ENCODE measurements at places on chromosomes 3 and 15.
A peak's percentile ranks its signal among the peaks of the same experiment; 100 is the strongest.

- DNase-seq: peak; percentile 37
Observed at GRCh38 chr3:194396859-194397756, 2.0 kb downstream of the GP5 start.

GRCh38 chr15:82950295-82950694, 2.2 kb downstream of the HOMER2 start:
- no peak for DNase-seq

GRCh38 chr3:35707904-35708303, 68.6 kb downstream of the ARPP21 start:
- no peak for DNase-seq

DNA sequence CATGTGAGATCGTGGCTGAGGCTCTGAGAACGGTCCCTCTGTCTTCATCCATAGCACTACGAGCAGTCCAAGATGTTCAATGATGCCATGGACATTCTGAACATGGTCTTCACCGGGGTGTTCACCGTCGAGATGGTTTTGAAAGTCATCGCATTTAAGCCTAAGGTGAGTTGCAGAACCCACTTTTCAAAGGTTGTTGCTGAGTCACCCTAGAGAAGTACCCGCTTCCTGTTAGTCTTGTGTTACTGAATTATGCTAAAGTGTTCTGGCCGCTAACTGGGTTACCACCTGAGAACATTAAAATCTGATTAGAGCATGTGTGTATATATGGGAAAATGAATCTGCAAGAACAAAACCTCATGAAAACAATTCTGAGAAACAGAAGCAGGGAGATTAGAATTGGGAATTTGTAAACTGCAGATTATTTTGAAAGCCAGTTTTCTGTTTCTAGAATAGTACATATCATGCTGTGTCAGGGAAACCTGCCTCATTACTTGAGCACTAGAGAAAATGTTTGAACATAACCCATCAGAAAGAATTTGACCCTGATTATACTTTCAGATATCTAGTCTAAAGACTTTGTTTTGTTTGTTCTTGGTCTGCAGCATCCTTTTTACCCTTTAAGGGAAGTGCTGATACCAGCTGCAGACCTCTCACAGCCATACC, 92.6 kb downstream of the CHDH start:
- DNase-seq: peak; percentile 37

DNA sequence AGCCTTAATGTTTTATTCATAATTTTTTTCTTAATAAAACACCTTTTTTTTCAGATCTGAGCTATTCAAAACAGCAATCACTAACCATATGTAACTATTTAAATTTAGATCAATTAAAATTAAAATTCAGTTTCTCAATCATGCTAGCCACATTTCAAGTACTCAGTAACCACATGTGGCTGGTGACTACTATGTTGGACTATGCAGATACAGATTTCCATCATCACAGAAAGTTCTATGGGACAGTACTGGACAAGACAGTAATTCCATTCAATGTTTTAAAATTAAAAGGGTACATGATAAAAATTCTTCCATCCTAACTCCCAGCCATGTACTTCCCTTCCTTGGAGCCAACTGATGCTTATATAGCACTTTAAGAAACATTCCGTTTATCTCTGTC, 119.3 kb downstream of the GLDN start:
- DNase-seq: no peak
